ENCODE measurements at places on chromosomes 6 and 20.

- DNase-seq: no peak
Observed at GRCh38 chr20:23513164-23513563, 22.2 kb downstream of the CST8 start.

GRCh38 chr20:51447097-51447764, 95.3 kb downstream of the NFATC2 start:
- peak; percentile 85 for DNase-seq

DNA sequence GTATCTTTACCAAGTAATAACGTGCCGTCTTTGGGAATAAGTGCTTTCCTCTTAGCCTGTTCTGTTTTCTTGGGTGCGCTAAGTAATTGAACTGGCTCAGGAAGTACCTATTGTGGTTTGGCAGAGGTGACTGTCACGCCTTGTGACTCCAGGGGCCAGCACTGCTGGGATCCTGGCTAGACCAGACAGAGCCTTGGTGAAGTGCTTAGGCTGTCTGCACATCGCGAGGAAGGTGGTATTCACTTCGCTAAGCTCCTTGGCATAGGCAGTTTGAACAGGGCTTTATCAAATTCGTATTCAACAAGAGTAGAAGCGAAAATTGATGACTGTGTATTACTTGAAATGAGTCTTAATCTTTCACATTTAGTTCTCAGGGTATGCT, 17.6 kb downstream of the PRDM1 start:
- no peak for DNase-seq

GRCh38 chr6:154535851-154536250, 25.4 kb upstream of the CNKSR3 start:
- DNase-seq: no peak

GRCh38 chr6:157182503-157183264, 140.6 kb downstream of the TMEM242 start:
- no peak for DNase-seq

DNA sequence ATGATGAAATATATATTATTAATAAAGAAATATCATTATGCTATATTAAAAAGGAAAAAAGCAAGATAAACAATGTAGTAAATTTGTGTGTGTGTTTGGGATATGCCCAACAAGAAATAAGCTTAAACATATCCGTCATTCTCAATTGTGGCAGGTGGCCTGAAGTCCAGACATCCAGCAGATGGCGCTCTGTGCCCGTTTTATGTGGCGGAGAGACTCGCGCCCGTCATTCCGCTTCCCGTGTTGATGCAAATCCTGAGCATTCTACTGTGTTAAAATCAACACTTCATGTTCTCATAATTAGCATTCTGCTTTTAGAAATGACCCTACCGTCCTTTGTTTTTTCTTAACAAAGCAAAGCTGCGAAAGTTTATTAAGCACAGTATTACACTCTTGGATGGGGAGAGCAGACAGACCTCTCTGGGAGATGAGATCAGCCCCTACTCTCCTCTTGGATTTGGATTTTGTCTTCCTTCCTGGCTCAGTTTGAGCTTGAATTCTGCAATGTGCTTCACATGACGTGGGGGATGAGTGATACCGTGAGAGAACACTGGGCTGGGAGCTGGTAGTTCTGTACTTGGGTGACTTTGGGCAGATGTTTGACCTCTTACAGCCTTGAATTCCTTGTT, 125.8 kb downstream of the MCHR2 start:
- peak; percentile 80 for DNase-seq

GRCh38 chr6:137903933-137904821, 37.1 kb downstream of the TNFAIP3 start:
- DNase-seq: no peak

DNA sequence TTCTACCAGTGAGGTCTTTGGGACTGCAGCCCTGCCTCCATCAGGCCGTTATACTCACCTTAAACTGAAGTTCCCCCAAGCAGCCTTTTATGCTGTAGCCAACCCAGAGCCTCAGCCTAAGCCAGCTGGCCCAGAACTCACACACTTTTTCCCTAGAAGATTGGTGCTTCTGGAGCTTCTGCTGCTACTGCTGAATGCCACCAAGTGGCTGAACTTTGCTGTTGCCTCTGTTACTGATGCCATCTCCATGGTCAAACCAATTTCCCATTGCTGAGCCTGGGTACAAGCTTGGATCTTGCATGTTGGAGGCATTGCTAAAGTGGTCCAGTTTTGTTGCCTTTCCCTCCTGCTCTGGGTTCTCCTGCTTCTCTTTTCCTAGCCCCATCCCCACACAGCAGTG, 15.0 kb upstream of the TBX18 start:
- DNase-seq: peak; percentile 8

DNA sequence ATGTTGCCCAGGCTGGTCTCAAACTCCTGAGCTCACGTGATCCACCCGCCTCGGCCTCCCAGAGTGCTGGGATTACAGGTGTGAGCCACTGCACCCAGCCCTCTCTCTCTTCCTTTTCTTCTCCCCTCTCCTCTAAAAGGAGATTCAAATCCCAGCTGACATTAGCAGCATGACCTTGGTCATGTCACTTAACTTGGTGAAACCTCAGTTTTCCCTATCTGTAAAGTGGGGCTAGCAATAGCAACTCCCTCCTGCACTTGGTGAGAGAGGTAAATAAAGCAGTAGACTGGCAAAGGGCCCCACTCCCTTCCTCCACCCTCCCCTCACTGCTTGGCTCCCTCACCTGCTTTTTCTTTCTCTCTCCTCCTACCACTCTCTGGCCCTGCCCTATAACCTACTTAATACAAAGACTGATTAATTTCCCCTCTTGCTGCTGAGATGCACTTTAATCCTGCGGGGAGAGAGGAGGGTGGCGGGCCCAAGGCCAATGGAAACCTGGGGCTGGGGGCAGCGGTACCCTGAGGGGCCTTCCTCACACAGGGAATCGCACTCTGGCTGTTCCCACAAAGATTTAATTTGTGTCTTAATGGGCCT, 54.2 kb upstream of the ZFAND3 start:
- DNase-seq: no peak

GRCh38 chr20:20085071-20085470, 32.7 kb downstream of the CFAP61 start:
- no peak for DNase-seq

DNA sequence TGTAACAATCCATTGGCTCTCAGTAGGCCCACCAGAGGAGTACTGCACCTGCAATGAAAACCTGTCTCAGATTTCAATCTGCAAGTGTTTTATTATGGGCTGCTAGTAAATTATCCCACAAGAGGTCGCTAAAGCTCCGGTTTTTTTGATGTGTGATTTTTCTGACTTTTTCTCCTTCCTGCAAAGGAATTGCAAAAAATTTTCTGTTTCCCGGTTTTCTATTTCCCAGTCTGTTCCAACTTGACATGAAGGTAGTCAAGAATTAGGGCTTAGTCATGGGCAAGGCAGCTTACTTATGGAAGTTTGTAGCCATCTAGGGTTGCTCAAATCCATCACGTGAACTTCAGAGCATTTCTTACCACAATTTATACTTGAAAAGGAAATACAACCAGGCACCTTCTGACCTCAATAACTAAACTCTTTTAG, 38.5 kb upstream of the AHI1 start:
- peak; percentile 69 for DNase-seq

GRCh38 chr6:44896701-44897100, 431.4 kb upstream of the RUNX2 start:
- no peak for DNase-seq

DNA sequence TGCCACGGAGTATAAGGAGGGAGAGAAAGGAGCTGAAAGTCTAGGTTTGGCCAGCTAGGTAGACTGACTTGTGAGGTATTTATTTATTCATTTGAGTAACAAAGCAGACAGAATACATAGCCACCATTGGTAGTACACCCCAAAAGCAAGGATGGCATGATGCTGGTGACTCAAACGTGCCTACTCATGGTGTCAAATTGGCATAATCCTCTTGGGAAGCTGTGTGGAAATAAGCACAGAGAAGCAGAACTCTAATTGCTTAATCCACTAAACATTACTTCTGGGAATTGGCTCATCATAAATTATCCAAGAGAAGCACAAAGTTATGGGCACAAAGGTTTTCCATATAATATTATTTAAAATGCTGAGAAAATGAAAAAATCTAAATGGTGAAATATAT, 2.5 kb downstream of the DEFB132 start:
- DNase-seq: no peak

GRCh38 chr6:71983131-71983530, 96.8 kb downstream of the RIMS1 start:
- no peak for DNase-seq

DNA sequence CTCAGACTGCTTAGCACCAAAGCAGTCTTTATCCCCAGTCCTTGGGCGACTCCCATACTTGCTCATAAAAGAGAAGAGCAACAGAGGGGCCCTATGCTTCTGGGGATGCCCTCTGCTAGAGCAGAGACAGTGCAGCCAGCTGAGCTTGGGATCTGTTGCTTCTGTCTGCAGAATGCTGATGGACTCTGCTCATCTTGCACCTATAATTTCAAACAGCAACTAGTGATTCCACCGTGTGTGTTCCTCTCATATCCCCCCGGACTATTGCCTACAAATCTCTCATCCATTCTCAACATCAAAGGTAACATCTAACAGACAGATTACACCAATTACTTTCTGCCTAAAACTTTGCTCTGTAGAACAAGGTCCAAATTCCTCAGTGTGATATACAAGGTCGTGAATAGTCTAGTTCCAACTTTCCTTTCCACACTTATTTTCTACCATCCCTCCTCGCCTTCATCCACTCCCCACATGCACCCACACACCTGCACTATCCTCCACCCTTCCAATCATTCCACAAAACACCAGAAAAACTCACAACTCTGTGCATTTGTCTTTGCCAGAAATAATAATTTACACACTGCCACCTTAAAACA, 62.6 kb downstream of the FRK start:
- no peak for DNase-seq

DNA sequence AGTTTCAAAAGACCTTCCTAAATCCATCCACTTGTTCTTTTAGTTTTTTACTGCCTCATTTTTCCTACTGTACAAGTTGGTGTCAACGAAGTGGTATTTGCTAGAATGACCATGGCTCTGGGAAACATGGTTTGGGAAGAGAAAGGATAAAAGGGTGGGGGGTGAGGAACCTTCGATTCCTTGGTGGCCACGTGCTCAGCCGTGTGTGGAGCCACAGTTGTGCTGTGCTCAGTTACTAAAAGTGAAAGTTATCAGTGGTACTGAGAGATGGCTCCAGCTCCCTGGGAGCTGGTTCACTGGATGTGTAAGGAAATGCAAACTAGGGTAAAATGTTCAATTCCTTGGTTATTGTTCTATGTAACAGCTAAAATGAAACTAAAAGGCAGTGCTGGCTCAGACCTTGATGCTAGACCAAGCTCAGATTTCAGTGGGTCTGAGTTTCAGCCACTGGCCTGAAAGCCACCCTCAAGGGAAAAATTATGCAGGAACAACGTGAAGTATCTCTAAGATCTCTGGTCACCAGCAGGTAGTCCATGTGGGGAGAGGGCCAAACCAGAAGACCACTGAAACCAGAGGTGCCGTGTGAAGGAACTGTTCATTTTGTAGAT, 7.4 kb upstream of the SLC22A2 start:
- no peak for DNase-seq

GRCh38 chr6:113758826-113759574, 98.1 kb upstream of the MARCKS start:
- no peak for DNase-seq

GRCh38 chr6:139395371-139395770, 20.9 kb upstream of the CITED2 start:
- no peak for DNase-seq

DNA sequence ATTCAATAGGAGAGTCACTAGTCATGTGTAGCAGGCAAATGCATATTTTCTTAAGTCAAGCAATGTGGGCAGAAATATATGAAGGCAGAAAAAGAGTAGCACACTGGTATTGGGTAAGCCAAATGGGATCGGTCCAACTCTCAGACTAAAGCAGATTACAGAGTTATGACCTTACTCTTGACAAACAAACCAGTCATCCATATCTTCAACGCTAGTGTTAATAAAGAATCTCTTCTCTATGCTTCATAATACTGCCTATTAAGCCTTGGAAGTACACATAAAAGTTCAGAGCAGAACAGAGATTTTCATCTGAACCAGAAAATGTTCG, 320.2 kb upstream of the JARID2 start:
- no peak for DNase-seq

GRCh38 chr20:38501858-38502436, 29.3 kb downstream of the RALGAPB start:
- DNase-seq: no peak

GRCh38 chr6:131586543-131586942, 13.5 kb downstream of the ARG1 start:
- DNase-seq: no peak

DNA sequence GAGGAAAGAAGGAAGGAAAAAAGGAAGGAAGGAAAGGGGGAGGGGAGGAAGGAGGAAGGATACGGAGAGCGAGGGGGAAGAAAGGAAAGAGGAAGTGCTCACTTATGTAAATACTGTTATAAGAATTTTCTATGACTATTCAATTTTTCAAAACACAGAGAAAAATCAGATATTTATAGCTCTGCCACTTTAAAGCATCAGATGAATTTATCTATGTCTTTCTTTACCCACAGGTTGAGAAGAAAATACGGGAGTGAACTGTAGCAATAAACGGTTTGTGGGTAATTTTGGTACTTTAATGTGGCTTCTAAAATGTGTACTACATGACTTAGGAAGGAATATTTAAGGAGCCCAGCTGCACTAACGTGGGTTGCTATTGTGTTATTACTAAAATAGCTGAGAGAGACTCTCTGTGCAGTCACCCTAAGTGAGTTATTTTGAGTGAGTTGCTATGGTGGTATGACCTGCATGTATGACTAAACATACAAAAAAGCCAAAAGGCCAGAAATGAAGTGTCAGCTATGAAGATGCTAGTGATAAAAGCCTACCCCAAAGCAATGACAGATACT, 225.5 kb downstream of the SOD2 start:
- peak; percentile 27 for DNase-seq

DNA sequence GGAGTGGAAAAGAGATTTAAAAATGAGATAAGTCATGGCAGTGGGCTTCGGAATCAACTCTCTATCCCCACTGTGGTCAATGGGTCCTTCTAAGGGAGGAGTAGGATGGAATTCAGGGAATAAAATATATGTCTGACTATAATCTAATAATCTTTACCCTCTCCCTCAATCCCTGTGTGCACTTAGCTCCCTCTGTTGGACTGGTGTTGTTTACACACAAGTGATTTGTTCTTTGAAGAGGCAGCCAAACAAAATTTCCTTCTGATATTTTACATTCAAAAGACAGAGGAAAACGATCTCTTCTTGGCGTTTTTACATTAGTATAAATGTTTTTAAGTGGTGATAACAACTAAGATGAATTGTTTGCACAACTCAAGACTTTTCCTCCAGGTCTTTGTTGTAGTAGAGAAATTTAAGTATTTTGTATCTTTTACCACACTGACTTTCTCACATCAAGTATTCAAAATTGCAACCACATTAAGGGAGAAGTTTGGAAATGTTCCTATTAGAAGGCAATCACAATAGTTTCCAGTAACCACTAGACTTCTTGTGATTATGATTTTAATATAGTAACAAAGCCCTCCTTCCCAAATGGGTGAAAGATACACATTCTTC, 317.8 kb downstream of the CENPW start:
- peak; percentile 64 for DNase-seq

DNA sequence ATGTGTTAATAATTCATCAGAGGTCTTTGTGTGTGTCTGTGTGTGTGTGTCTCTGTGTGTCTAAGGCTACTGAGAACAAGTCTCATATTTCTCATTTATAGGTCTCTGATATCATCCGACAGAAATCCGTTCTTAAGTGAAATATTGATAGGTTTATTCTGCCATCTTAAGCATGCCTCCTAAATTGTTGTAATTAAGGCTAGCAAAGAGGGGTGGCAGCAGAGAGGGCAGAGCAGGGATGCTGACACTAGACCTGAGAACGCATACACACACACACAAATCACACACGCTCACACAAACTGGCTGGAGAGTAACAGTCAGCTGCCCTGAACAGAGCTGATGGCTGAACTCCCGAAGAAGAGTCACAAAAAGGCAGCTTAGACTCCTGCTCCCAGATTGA, 84.9 kb upstream of the LRFN2 start:
- no peak for DNase-seq

Data from RKO (cell line).